Naive thymus-derived CD8-positive, alpha-beta T cell (primary cell): ENCODE measurements at places on chromosomes 5 and 9.

DNA sequence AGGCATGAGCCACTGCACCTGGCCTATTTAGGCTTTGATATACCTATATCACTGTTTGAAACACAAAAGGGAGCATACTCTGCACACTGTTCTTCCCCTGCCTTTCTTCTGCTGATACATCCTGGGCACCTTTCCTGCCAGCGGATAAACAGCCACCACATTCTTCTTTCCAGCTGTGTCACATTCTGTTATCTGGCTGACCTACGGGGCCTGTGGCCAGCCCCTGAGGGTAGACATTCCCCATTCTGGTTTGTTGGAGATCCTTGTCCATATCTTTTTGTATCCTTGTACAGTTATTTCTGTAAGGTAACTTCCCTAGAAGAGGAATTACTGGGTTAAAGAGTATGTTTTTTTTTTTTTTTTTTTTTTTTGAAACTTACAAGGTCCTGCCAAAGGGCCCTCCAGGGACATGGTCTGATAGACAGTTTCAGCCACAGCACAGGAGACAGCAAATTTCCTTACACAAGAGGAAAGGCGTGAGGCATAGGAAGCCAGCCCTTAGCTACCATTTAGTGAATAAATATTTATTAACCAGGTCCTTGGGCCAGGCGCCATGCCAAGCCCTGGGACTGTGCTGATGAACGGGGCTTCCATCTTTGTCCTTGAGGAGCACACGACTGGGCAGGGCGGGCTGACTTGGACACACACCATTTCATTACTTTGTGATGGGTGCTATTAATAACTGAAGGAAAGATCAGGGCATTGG, 57.8 kb downstream of the ERGIC1 start:
- peaks cover 13% of the 10 kb centered on the region for H3K36me3 ChIP-seq
- no peaks in the 10 kb centered on the region for H3K27me3 ChIP-seq
- DNase-seq: no peak
- H3K4me3 ChIP-seq: no peak overlapping the region
- H3K27ac ChIP-seq: peak overlapping the region; percentile 41

DNA sequence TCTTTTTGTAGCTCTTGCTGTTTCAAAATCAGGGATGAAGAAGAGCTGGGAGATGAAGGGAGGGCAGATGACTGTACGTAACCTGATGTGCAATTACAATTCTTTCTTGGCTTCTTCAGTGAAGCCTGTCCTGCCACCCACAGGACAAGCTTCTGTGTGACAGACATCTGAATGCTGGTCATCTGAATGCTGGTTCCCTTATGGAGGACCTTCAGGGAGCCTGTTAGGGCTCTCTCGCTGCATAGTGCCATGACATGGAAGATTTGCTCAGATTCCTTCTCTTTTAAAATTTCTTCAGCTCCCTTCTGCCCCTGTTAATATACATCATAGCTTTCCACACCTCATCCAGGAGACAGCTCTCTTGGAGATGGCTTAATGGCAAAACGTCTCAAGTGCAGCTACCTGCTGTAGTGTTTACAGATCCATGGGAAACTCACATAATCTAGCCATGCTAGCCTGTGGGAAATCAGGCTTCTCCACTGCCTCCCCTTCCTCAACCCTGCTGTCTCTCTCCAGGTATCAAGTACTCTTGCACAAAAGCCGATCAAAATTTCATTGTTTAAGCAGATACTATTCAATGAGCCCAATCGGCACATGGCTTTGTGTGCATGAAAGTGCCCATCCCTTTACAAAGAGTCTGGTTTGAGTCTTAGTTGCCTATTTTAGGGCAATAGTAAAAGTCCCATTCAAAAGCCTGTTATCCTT, 134.6 kb downstream of the RAB3C start:
- H3K27ac ChIP-seq: no peak overlapping the region
- no peak for DNase-seq
- no peaks in the 10 kb centered on the region for H3K4me1 ChIP-seq
- H3K4me3 ChIP-seq: no peak overlapping the region

DNA sequence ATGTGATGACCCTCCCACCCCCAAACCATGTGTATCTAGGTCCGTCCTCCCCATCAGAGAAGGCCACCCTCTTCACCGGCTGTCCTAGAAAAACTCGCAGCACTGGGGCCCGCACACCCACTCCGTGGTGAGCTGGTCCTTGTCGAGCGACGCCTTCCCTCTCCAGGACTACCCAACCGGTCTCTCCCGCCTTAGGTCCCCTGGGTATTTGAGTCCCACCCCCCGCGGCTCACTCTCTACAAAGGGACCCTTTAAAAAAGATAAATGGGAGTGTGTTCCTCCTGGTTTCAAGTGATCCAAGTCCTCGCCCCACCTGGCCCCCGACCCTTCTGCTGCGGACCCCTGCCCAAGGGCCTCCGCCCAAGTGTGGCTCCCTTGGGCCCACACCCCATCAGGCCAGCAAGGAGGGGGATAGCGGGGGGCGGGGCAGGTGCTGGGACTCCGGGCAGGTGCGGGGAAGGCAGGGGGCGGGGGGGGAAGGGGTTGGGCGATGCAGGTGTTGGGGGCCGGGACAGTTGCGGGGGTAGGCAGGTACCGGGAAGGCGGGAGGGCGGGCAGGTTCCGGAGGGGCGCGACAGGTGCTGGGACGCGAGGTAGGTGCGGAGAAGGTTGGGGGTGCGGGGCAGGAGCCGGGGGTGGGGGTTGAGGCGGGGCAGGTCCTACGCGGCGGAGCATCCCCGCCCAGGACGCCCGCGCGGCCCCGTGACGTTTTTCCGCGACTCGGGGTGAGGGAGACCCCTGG, 970 bp upstream of the ARRDC1 start:
- H3K27me3 ChIP-seq: no peaks in the 10 kb centered on the region
- H3K36me3 ChIP-seq: no peaks in the 10 kb centered on the region
- H3K4me1 ChIP-seq: peaks cover 8% of the 10 kb centered on the region
- H3K27ac ChIP-seq: no peak overlapping the region

DNA sequence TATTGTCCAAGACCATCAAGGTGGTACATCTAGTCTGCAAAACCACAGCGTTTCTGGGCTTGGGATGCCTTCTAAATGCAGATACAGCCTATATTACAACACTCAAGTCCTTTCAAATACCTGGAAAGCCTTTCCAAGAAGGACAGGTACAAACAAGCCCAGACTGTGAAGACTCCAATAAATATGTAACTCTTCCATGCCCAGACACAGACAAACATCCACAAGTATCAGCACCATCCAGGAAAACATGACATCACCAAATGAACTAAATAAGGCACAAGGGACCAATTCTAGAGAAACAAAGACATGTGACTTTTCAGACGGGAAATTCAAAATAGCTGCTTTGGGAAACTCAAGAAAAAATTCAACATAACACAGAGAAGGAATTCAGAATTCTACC, 152.7 kb upstream of the POC5 start:
- no peak overlapping the region for H3K4me3 ChIP-seq
- peaks cover 14% of the 10 kb centered on the region for H3K27me3 ChIP-seq
- no peak for DNase-seq
- no peak overlapping the region for H3K27ac ChIP-seq
- no peaks in the 10 kb centered on the region for H3K4me1 ChIP-seq
- H3K36me3 ChIP-seq: no peaks in the 10 kb centered on the region

GRCh38 chr5:40853632-40854192, 12.5 kb downstream of the CARD6 start:
- peaks cover 8% of the 10 kb centered on the region for H3K4me1 ChIP-seq
- no peak for DNase-seq
- no peaks in the 10 kb centered on the region for H3K27me3 ChIP-seq
- no peak overlapping the region for H3K4me3 ChIP-seq
- peaks cover 3% of the 10 kb centered on the region for H3K36me3 ChIP-seq

DNA sequence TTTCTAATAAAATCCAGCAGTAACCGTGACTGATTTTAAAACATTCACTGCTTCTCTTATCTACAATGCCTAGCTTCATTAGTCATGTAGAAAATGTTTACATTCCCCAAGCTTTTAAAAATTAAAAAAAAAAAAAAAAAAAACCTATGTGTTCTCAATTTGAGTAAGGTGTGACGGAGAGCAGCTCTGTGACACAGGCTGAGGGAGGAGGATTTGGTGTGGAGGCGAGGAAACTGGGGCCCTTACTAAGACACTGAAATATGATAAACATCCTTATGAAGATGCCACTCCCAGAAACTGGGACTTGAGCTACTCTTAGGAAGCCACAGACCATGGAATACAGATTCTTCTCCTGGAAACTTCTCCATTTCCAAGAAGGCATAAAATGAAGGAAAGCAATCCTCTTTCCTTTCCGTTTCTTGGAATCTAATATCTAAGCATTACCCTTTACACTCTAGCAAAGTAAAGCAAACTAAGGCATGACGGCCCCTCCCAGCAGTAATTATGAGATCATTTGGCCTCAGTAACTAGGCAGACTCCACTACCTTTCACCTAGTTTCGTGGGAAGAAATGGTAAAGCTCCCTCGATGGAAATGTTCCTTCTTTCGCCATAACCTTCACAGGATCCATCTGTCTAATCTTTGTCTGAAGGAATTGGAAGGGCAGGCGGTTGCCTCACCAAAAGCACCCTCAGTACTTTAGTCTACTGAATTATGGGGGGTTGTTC, 23.5 kb downstream of the GRAMD2B start:
- no peak for DNase-seq
- H3K27ac ChIP-seq: peak overlapping the region; percentile 37
- peaks cover 64% of the 10 kb centered on the region for H3K4me1 ChIP-seq
- H3K4me3 ChIP-seq: no peak overlapping the region

DNA sequence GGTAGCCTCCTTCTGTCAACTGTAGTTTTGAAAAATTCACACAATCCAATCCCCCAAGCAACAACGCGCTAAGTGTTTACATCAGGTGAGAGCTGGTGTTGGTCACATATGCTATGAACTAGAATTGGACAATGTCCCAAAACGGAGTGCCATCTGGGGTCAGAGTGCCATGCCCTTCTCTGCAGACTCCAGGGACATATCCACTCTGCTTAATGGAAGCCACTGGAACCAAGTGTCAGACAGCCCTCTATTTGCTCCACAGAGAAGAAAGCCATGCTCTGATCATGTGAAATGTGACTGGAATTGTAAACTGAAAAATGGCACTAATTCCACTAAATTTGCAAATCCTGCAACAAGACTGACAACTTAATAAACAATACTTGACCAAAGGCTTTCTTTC, 12.2 kb downstream of the ABCA1 start:
- H3K36me3 ChIP-seq: no peaks in the 10 kb centered on the region
- H3K27me3 ChIP-seq: no peaks in the 10 kb centered on the region
- no peak for DNase-seq
- H3K4me1 ChIP-seq: peaks cover 38% of the 10 kb centered on the region
- no peak overlapping the region for H3K27ac ChIP-seq

- no peaks in the 10 kb centered on the region for H3K36me3 ChIP-seq
- DNase-seq: no peak
- H3K27me3 ChIP-seq: peaks cover 37% of the 10 kb centered on the region
- peak within 1 kb of the TSS; percentile 75 for H3K4me3 ChIP-seq
These were observed at the start of gene SEPTIN8 for GRCh38 chr5:132777209-132778069. Gene SEPTIN8 (minus strand): TSS chr5:132777239. CDS start chr5:132777137, 102 bp downstream.

DNA sequence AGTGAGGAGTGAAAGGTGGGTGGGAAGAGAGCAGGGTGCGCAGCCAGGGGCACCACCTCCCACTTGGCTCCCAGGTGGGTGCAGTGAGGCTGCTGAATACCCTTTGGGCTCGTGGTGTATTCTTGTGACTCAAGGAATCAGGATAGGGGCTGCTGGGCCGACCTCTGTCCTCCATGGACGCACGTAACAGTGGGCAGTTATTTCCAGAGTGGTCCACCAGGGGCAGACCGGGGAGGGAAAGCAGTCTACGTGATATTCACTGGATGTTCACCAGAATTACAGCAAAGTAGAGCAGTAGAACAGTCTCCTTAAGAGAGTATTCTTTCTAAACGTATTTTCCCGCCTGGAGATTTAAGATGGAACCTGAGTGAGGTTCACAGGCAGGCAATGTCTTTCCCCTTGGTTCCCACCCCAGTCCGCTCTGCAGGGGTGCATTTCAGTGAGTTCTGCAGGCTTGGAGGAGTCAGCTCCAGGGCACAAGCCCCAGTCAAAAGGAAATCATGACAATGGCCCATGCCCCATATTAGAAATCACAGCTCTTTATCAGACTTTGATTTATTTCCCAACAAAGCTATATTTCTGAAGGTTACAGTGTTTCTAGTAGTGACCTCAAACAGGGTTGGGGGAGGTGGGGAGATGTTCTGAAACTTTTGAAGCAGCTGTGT, 88.7 kb downstream of the SYK start:
- H3K36me3 ChIP-seq: peaks cover 9% of the 10 kb centered on the region
- DNase-seq: no peak
- no peak overlapping the region for H3K4me3 ChIP-seq
- H3K4me1 ChIP-seq: no peaks in the 10 kb centered on the region

- H3K4me1 ChIP-seq: peaks cover 13% of the 10 kb centered on the region
- no peak overlapping the region for H3K27ac ChIP-seq
- H3K36me3 ChIP-seq: no peaks in the 10 kb centered on the region
- H3K4me3 ChIP-seq: no peak overlapping the region
These were observed 47.9 kb downstream of the NACC2 start for GRCh38 chr9:136047076-136047774.

- H3K36me3 ChIP-seq: no peaks in the 10 kb centered on the region
- H3K27ac ChIP-seq: no peak overlapping the region
- peaks cover 37% of the 10 kb centered on the region for H3K4me1 ChIP-seq
- H3K4me3 ChIP-seq: no peak overlapping the region
- H3K27me3 ChIP-seq: peaks cover 91% of the 10 kb centered on the region
These were observed 6.0 kb downstream of the LHX6 start for GRCh38 chr9:122222791-122223190.

- H3K27me3 ChIP-seq: no peaks in the 10 kb centered on the region
- peaks cover 3% of the 10 kb centered on the region for H3K4me1 ChIP-seq
- no peak overlapping the region for H3K4me3 ChIP-seq
- H3K27ac ChIP-seq: no peak overlapping the region
- H3K36me3 ChIP-seq: no peaks in the 10 kb centered on the region
These were observed 19.9 kb upstream of the KCNIP1 start for GRCh38 chr5:170483701-170484458.

DNA sequence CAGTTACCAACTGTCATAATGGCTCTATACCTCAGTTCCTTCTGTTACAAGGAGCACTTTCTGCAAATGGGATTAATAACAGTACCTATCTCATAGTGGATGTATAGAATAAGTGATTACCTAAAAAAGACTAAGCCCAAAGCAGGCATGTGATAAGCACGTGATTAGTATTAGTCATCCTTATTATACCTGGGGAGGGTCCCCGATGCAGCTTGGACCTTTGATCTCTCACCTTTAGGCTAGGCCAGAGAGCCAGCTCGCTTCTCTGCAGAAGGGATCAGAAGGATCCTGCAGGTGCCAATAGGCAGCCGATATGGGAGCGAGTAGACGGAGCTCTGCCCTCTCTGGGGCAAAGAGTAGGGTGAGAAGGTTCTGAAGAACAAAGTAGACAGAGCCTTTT, 4.0 kb downstream of the JADE2 start:
- peak overlapping the region; percentile 82 for H3K27ac ChIP-seq
- H3K36me3 ChIP-seq: no peaks in the 10 kb centered on the region
- no peak for DNase-seq
- no peaks in the 10 kb centered on the region for H3K27me3 ChIP-seq
- peaks cover 67% of the 10 kb centered on the region for H3K4me1 ChIP-seq

- no peaks in the 10 kb centered on the region for H3K27me3 ChIP-seq
- no peak overlapping the region for H3K4me3 ChIP-seq
- no peak overlapping the region for H3K27ac ChIP-seq
- H3K4me1 ChIP-seq: no peaks in the 10 kb centered on the region
- DNase-seq: no peak
These were observed 33.0 kb upstream of the CEP120 start for GRCh38 chr5:123456242-123456641.
